ENCODE measurements at places on chromosomes 12 and 14.

DNA sequence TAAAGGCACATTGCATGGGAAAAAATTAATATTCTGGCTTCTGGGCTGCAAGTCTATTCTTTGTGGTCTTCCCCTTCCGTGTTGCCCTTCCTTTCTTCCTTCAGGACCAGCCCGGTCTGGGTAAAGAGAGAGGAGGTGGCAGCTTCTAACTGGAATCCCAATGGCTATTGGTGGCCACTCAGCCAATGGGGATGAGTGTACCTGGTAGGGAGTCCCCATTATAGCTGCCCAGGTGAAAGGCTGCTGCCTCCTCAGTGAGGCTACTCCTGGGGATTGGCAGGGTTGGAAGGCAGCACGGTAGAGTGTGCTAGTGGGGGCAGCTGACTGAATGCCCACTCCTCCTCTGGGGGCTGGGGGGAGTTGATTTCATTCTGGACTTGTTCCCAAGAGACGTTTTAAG lies 112.6 kb downstream of the RBM19 start:
- DNase-seq = no peak

- no peak for DNase-seq
These were observed 16.1 kb downstream of the PAWR start for GRCh38 chr12:79674629-79675028.

- no peak for DNase-seq
These were observed 8.8 kb upstream of the CHGA start for GRCh38 chr14:92914087-92914656.

- DNase-seq = no peak
These were observed 573.7 kb downstream of the BCL11B start for GRCh38 chr14:98698341-98698740.

DNA sequence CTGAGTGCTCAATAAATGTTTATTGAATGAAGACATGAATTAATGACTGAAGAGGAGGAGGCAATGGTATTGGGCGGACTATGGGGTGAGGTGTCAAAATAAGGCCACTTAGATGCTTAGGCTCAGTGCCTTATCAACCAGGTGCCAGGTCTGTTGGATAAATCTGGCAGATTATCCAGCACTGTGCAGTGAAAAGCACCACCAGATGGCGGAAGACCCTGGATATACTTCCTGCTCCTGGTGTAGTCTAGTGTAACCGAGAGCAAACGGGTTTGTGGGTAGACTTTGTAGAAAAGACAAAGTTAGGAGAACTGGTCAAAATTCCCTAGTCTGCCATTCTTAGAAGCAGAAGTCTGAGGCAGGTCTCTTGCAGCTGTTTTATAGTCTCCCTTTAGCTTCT lies 306.3 kb downstream of the ATP23 start:
- DNase-seq = no peak

DNA sequence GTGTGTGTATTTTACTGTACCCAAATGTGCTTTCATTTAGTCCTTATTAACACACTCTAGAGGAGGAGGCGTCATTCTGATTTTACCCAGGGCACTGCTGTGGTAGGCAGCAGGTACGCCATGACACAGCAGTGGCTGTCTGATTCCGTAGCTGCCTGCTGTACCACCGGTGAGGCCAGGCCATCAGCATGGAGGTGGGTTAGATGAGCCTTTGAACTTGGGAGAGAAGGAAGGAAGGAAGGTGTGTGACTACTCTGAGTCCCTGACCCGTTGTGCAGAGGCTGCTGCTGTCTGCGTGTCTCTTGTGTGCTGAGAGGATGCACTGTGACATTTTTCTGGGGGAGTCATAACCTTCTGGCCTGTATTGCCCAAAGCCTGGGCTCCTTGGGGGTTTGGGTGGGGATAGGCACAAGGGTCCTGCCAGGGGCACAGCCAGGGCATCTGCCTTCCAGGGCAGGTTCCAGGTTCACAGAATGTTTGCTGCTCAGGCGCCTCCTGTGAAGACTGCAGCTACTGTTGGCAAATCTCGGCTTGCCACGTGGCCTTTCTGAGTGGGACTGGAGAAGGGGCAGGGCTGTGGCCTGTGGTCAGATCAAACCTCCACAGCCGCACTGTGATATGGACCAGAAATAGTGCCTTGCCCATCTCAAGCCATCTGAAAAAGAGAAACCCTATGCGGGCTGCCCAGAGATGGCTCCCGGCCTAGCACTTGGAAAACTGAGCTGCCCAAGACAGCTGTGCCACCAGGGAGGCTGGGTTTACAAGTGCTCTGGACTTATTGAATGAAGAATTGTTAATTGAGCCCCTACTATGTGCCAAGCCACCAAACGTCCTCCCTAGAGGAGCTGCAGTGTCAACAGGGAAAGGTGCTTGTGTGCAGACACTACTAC lies 47.1 kb downstream of the MLXIP start:
- no peak for DNase-seq

GRCh38 chr12:130701402-130701744 lies 14.7 kb downstream of the RIMBP2 start:
- DNase-seq = no peak

All from hepatic stellate cell (primary cell).